ENCODE measurements at places on chromosomes 2 and 18. TPM values are rescaled to one million over a fixed set of nuclear protein-coding genes. Genes with fewer than 3 reads are reported as not detected.

DNA sequence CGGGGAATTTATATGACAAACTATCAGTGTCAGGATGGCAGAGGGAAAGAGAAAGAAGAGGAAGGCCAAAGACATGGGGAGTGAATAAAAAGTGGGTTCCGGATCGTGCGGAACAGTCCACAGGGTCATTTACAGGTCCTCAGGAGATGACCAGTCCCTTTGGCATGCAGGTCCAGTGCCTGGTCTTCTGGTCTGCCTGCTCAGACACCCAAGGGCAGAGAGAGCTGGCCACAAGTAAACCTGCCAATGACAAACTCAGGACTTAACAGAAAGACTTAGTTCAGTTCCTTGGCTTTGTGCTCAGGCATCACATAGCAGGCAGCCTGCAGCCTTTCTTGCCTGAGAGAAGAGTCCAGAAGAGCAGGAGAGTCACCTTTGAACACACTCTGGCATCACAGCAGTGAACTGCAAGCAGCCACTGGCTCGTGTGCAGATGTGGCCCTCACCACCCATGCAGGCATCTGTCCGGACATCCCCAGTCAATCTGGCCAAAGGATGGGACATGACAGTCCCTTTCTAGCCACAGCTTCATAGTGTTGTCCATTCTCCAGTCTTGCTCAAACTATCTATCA, 14.0 kb downstream of the TMEM127 start:
- DNase-seq, result peak; percentile 73

DNA sequence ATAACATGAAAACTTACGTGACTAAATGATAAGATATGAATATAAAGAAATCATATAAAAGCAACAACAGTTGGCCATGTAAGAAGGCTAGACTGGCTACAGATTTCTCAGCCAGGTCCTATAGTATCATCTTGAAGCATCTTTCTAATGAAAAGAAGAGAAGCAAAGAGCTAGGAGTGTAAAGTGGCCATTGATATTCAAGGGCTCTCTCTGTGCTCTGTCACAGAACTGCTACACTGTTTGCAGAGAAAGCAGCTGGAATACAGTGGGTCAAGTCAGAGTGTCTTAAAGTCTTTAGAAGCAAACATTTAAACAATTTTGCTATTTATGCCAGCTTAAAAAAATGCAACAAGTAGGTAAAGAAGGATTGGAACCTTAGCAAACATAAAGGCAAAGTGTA, 118.8 kb downstream of the SCN9A start:
- no peak for DNase-seq

GRCh38 chr2:222928335-222928734, 67.5 kb downstream of the ACSL3 start:
- no peak for DNase-seq

DNA sequence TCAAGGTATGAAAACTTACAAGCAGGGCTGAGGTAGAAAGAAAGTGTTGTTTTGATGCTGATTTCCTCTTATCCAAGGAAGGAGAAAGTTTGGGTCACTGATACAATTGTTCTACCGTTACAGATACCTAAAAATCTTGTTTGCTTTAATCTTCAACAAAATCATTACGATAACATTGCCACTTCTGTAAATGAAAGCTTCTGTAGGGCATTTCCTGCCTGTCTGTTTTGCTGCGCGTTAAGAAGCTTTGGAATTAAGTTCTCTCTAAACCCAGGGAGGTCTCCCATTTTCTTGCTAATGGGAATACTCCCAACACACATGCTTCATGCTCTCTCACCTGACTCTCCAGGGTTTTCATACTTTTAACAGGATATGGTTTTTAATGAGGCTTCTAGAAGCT, 258.5 kb downstream of the PTGR3 start:
- DNase-seq, result no peak

DNA sequence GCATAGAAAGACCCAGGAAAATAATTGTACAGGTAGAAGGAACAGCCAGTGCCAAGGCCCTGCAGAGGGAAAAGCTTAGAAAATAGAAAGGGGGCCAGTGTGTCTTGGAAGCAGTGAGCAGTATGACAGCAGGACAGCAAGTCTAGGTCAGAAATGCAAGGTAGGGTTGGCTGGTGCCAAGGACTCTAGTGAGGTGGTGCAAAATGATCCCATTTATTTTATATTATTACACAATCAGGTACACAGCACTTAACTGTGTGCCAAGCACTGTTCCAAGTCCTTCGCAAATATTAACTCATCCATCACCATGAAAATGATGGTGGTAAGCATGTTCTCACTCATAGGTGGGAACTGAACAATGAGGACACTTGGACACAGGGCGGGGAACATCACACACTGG, 100.0 kb downstream of the AQP4 start:
- DNase-seq, result no peak

GRCh38 chr18:63299837-63300745, 19.5 kb downstream of the BCL2 start:
- peak; percentile 89 for DNase-seq

GRCh38 chr18:59419386-59419785, 60.3 kb upstream of the LMAN1 start:
- DNase-seq, result no peak

- DNase-seq, result no peak
Measured at GRCh38 chr2:105999211-105999989, 194.7 kb downstream of the UXS1 start.

GRCh38 chr2:78383576-78383975, 641.9 kb upstream of the REG3G start:
- DNase-seq, result no peak

DNA sequence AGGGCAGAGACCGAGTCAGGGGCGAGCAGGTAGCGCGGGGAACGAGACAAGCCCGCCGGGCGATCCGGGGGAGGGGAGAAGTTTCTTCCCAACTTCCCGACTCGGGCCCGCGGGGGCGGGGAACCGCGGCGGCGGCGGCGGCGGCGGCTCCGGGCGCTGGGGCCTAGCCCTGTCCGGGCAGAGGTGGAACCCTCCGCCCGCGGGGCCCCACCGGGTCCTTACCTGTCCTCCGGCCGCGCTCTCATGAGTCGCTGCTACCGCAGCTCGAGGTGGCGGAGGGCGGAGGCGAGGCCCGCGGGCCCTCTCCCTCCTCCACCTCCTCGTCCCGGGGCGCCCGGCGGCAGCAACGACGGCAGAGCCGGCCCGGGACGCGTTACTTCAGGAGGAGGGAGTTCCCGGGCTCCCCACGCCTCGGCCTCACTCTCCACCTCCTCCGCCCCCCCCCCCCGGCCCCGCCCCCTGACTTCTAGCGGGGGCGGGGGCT, at the start of gene YES1:
Gene YES1, minus strand, starts transcription at position 351 of the 484 bp plus-strand sequence. CDS start 55,415 bp downstream, outside the sequence.
- DNase-seq, result no peak

DNA sequence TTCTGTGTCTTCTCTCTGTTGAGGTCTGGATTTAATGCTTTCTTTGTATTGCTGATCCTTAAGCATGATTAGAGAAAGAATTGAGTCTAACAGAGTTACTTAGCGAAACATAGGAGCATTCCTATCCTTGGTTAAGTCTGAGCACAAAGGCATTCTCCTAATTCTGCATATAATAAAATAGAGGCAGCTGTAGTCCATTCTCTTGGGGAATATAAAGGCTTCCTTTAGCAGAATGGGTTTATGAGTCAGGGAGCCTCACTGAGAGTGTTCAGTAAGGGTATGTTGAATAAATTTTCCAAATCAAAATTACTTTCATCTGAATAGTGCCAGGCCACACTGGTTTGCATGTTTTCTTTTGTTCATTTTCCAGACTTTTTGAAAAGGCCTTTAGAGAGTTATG, 101.5 kb downstream of the GALNT1 start:
- no peak for DNase-seq

DNA sequence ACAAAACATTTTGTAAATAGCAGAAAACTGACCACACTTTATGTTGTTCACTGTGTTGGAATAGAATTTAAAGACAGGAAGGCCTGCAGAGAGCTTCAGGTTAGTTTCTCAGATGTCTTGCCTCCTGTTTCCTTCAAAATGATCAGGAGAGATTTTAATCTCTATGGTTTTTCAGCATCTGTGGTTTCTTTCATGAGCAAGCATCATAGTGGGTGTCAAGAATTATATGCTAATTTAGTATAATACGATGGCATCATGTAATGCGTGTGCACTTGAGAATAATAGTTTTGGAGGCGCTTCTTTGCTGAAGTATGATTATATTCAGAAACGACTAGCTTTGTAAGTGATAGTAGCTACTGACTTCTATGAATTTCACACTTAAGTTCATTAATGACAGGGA, 149.9 kb downstream of the PLCL1 start:
- DNase-seq, result no peak

DNA sequence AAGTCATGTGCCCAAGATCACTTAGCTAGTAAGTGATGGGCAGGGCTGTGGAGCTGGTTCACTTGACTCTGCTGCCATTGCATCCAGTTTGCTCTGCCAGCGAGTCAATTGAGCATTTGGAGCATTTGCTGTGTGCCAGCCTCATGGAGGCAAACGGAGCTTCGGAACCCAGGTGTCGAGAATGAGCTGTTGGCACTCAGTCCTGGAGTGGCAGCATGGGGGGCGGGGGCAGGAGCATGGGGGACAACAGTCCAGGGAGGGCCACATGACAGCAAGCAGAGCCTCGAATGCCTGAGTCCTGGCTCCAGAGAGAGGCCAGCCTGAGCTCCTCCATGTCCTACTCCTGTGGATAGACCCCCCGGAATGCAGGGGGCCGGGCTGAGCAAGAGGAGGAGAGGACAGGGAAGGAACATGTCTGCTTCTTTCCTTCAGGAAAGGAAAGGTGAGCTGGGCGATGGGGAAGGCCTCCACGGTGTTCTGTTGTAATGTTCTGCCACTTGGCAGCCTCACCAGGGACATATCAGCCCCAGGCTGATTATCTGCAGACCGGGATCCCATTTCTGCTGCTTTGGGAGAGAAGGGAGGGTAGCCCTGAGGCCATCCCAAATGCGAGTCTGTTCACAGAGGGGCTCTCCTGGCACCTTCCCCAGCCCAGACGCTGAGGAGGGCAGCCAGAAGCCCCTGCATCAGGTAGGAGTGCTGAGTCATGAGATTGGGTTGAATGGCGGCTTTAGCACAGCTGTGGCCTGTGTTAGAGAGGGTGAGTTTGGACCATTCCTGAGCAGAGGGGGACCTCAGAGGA, 59.6 kb downstream of the HPCAL1 start:
- DNase-seq, result no peak

- DNase-seq, result no peak
Measured at GRCh38 chr2:52454962-52455361, 1312.6 kb upstream of the CHAC2 start.

DNA sequence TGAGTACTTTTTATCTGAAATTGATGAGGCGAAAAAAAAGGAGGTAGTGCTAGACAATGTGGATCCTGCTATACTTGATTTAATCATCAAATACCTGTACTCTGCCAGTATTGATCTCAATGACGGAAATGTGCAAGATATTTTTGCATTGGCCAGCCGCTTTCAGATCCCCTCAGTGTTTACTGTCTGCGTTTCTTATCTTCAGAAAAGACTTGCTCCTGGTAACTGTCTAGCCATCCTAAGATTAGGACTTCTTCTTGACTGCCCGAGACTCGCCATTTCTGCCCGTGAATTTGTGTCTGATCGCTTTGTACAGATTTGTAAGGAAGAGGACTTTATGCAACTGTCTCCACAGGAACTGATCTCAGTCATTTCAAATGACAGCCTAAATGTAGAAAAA, 453 bp downstream of the KLHL41 start:
- DNase-seq, result no peak

GRCh38 chr2:210917465-210917864, 361.1 kb downstream of the CPS1 start:
- no peak for DNase-seq

DNA sequence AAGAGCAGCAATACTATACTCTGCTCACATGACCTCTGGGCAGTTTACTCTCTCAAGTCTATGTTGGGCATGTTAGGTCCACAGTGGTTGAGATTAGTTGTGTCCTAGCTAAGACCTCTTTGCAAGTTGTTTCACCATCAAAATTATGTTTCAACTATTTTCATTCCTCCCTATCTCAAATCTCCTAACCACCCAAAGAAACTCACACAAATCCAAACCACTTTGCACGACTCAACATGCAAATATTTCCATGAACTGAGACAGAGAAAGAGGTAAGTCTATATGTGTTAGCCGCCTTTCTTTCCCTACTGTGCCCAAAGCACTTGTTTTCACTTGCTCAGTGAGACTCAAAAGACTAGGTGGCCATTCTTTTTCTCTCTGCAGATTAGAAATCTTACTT, 546.8 kb downstream of the TNS1 start:
- no peak for DNase-seq

DNA sequence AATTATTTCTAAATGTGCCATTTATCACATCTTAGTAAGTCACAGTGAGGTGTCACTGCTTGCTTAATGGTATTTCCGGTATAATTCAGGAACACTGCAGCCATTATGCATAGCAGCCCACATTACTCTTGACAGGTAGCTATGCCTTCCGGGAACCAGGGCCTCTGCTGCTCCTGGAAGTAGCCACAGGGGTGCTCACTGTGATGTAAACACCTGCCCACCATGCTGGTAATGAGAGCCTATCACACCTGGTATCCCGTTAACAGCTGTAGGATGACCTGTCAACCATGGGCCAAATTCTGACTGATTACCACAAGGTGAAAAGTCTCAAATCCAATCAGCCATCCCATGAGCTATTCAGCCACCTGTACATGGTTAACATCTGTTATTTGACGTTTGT, 647.0 kb upstream of the NXPH2 start:
- no peak for DNase-seq

GRCh38 chr2:239149501-239149900, 251.3 kb downstream of the HDAC4 start:
- no peak for DNase-seq

DNA sequence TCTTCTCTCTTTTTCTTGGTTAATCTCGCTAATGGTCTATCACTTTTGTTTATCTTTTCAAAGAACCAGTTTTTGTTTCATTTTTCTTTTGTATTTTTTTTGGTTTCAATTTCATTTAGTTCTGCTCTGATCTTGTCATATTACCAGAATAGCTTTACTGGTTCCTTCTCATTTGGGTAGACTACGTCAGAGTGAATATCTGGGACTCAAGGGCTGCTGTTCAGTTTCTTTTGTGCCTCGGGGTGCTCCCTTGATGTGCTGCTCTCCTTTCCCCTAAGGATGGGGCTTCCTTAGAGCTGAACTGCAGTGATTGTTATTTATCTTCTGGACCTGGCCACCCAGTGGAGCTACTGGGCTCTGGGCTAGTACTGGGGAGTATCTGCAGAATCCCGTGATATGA, 29.4 kb upstream of the IL1RN start:
- no peak for DNase-seq

- DNase-seq, result no peak
Measured at GRCh38 chr2:237662671-237663093, 35.3 kb downstream of the LRRFIP1 start.

ARHGEF4 gene
- total RNA-seq, result 3.2 TPM

PER2 gene
- 4.1 TPM for total RNA-seq

KCNS3 gene
- 16.2 TPM for total RNA-seq

PRKAG3 gene
- total RNA-seq, result not detected

RGPD4 gene
- total RNA-seq, result not detected

LYG2 gene
- not detected for total RNA-seq

FAM237A gene
- total RNA-seq, result not detected

TEKT4 gene
- not detected for total RNA-seq

STPG4 gene
- total RNA-seq, result not detected
